ENCODE measurements at places on chromosomes 1 and 21.
A peak's percentile ranks its signal among the peaks of the same experiment; 100 is the strongest.

DNA sequence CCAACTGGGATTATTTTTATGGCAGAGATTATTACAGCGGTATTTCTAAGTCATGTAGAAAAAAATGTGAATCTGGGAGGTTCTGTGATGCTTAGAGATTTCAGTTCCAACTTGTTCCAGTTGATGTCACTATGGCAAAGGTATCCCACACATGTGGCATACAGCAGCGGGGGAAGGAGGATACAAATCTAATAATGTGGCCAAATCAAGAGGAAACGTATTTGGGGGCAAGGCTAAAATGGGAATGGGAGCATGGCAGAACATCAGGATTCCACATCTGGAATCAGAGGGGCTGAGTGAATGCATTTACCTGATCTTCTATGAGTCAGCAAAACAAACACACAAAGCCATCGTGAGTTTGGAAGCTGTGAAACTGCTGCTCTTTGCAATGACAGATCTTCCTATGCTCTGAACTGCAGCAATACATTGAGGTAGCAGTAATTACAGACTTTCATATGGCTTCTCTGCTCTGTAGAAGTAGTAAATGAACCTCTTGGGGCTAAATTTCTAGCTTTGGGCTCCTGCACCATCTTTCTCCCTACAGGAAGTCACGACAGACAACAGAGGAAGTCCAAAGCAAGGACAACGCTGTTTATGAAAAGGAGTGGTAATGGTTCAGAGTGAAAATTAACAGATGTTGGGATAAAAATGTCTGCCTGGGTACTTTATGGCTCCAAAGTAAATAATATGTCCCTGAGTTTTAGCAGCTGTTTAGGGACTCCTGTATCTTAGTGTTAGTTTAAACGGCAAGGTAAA, 55.5 kb downstream of the GABPA start:
- peak; percentile 29 for DNase-seq

DNA sequence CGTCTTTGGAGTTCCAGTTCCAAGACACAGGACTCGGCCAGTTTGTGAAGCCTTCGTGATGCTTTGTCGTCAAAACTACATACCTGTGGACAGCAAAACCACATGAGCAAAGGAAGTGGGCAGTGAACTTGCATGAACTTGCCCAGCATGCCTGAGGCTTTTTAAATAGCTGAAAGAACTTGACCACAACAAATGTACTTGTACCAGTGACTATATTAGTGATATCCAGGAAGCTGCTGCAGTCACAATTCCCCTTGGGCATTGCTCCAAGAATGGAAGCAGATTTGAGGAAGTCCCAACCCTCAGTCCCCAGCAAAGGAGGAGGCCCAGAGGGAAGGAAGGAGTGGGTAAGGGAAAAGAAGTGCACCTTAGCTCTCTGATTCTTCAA, 2.6 kb downstream of the FUCA1 start:
- peak; percentile 96 for DNase-seq

DNA sequence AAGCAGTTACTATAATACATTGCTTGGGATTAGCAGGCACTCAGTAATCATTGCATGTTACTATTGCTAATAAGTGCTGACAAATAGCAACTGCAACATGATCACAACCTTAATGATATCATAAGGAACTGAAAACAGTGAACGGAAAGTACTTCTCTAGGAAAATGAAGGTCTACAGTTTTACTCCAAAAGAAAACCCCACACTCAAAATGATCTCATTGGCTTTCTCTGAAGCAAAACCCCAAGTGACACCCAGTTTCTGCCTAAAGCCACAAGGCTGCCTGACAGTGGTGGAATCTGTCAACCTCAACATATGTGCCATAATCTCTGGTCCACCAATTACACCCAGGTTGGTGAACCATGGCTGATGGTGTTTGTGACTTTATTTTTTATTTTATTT, 137.6 kb downstream of the PTGER3 start:
- no peak for DNase-seq

GRCh38 chr1:24795236-24795635, 50.0 kb downstream of the CLIC4 start:
- no peak for DNase-seq

DNA sequence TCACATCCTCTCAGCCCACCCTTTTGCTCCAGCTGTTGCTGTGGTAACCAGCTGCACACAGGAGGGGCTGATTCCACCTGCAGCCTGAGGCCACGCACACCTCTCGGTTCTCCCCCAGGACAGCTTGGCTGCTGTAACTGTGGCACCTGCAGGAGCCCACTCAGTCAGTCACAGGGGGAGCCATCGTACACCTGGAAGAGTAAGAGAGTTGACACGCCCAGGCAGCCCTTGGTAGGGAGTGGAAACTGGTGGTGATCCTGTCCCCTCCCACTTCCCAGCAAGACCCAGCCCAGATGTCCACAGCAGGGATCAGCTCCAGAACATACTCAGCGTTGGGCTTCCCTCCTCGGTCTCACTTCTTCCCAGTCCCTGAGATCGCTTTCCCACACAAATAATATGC, 32.2 kb upstream of the BACE2 start:
- no peak for DNase-seq

- DNase-seq, result no peak
Observed at GRCh38 chr21:37276377-37276776, 9.2 kb upstream of the VPS26C start.

GRCh38 chr1:75503221-75503974, 107.5 kb downstream of the SLC44A5 start:
- peak; percentile 1 for DNase-seq
